ENCODE measurements at places on chromosomes 16 and 17.

- DNase-seq = no peak
Observed at GRCh38 chr16:59573528-59574271, 839.6 kb upstream of the GOT2 start.

DNA sequence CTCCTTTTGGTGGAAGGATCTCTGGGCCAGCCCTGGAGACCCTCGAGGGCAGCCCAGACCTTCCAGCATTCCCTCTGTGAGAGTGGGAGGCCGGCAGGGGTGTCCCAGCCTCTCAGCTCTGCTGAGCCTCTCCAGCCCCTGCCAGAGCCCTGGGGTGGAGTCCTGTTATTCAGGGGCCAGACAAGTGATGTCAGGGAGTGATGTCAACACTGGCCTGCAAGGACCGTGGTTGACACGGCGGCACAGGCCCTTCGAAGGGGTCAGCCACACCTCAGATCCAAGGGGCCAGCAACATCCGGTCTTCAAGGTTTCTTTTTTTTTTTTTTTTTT, 231.2 kb downstream of the KATNIP start:
- DNase-seq = no peak

- no peak for DNase-seq
Observed at GRCh38 chr16:82993926-82994325, 367.2 kb downstream of the CDH13 start.

DNA sequence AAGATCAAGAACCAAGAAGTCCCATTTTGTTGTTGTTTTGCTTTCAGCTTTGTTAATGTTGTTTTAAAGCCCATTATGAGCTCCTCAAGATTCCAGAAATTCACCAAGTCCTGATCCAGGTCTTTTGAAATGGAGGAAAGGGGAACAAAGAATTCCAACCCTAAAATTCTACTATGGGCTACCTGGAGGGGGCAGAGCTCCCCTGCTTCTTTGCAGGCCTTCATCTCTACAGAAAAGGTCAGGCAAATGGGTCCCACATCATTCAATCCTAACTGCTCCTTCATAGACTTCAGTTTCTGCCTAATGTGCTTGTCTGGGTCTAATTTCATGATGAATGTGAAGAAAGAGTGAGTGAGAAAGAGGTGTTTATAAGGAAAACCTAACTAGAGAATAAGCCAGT, 375.5 kb downstream of the TOX3 start:
- no peak for DNase-seq

GRCh38 chr16:85296859-85297660, 184.8 kb upstream of the CIBAR2 start:
- peak; percentile 72 for DNase-seq

DNA sequence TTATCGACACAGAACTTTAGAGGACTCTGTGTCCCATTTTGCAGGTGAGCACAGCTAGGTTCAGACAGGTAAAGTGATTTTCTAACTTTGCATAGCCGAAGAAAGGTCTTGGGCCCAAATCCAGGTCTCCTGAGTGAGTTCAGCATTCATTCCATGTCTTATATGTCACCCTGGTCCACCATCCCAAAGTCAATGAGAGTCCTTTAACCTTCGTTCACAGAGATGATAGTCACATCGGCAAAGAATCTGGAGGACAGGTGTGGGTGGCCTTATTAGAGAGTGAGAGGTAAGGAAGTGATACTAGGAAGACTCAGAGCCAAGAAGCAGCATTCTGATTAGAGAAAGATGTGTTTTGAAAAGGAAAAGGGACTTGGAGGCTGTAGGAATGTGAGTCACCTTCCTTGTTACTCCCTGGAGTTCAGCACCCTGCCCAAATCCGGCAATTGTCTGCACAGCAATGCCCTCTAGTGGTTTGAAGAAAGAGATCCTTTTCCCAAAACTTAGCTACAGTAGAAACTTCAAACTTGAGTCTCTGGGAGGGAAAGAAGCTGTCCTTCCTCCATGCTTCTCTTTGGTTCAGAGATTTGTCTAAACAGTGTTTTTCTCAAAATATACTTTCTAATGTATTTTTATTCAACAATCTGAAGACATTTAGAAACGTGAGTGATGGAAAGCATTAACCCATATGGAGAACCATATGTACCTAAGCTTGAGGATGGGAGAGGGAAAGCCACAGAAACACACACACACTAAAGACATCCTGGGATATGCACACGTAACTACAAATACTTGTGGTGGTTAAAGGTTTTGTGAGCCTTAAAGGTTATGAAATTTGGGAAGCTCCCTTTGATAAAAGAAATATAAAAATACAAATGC, 96.4 kb upstream of the SHISA6 start:
- peak; percentile 13 for DNase-seq

GRCh38 chr16:49928176-49929041, 72.5 kb upstream of the ZNF423 start:
- DNase-seq = no peak

DNA sequence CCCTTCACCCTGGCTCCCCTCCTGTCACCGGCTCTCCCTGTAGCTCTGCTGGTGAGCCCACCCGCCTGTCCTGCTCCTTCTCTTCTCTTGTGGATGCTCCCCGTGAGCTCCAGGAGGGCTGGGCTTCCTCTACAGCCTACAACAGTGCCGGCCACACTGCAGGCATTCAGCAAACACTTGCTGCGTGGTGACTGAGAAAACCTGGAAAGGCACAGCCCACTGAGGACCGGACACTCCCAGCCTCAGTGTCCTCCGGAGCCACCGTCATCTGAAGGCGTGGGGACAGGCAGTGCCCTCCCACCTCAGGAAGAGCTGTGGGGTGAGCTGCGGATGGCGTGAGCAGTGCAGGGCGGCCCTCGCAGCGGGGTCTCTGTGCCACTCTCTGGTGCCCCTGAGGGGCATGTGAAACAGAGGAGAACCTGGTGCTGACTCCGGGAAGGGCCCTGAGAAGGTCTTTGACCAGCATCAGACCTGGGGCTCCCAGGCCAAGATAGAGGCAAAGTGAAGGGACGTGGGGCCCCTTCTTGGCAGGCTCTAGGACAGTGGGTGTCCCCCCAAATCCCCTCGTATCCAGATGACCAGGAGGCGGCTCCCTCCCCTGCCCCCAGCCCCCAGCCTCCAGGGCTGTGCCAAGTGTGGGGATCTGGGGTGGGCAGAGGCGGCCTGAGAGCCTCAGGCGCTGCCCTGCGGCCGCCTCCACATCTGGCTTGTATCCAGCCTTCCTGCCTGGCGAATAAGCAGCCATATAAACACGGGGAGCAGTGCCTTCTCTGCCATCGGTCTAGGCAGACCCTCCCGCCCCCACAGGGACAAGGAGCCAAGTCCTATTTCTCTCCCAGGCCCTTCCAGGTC, 44.0 kb upstream of the PABPN1L start:
- no peak for DNase-seq

GRCh38 chr16:81514041-81514559, 69.5 kb downstream of the CMIP start:
- DNase-seq = no peak

DNA sequence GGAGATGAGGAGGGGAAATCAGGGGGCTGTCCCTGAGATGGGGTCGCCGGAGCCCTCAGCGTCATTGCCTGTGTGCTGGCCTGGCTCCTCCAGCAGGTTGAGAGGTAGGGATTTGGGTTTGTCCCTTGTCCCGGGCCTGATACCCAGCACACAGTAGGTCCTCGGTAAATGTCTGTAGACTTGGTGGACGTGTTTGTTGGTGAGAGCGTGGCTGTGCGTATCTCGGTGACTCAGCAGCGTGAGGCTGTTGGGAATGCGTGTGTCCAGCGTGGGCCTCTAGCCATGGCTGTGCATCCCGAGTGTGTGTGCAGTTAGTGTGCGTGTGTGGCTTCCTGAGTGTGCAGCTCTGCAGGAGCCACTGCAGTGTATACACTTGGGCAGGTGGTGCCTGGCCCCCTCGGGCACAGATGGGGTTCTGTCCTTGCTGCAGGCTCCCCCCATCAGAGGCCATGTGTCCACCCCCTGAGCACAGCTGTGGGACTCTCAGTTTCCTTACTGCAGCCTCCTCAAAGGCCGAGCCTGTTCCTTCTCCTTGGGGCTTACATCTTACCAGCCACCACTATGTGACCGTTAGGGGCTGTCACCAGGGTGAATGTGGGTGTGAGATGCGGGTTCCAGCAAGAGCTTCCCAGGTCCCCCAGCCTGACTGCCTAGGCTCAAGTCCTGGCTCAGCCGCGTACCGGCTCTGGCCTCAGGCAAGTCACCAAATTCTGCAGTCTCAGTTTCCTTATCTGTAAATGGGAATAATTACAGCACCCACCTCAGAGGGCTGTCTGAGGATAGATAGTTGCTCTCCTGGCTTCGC, 5.7 kb downstream of the NECAB2 start:
- no peak for DNase-seq

- peak; percentile 78 for DNase-seq
Observed at GRCh38 chr17:74282587-74283370, 8.7 kb downstream of the DNAI2 start.

GRCh38 chr17:47999582-47999981, 28.7 kb downstream of the CDK5RAP3 start:
- DNase-seq = peak; percentile 18

DNA sequence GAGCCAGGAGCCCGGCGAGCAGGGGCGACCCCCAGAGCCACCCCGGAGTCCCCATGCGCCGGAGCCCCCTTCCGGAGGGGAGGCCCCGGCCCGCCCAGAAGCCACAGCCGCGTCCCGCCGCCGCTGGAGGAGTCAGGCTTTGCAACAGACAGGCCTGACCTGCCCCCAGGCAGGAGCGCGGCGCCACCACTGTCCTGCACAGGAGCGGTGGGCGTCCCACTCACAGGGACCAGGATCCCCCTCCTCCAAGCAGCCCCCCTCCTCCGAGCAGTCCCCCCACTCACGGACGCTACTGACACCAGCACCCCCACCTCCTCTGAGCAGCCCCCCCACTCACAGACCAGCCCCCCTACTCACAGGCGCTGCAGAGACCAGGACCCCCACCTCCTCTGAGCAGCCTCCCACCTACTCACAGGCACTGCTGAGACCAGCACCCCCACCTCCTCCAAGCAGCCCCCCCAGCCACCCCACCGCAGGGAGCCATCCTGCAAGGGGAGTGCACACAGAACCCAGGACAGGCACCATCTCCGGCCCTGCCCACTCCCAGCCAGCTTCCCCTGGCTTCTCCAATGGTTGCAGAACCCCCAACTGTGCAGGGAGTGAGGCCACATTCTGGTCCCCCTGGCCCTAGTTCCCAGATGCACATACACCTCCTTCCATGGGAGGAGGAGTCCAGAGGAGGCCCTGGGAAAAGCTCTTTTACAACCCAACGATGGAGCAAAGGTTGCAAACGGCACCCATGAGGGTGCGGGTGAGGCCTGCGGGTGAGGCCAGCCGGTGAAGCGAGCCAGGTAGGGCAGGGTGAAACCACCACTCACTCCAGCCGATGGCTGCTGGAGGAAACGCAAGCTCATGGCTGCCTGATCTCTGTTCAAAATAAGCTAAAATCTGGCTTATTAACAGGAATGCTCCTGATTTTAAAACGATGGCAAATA, 69.9 kb downstream of the ABR start:
- peak; percentile 67 for DNase-seq

DNA sequence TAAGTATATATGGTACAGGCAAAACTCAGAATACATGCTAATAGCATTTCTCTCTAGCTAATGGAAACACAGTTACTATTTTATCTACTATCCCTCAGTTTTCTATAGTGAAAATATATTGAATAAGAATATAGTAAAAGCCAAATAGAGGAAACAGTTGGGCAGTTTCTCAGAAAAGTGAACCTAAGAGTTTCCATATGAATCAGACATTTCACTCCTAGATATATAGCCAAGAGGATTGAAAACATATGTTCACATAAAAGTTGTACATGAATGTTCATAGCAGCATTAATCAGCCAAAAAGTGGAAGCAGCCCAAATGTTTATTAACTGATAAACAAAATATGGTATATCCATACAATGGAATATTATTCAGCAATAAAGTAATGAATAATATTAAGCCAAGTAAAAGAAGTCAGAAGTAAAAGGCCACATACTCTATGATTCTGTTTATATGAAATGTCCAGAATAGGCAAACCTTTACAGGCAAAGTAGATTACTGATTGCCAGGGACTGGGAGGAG, 134.6 kb downstream of the CYB561 start:
- DNase-seq = no peak

DNA sequence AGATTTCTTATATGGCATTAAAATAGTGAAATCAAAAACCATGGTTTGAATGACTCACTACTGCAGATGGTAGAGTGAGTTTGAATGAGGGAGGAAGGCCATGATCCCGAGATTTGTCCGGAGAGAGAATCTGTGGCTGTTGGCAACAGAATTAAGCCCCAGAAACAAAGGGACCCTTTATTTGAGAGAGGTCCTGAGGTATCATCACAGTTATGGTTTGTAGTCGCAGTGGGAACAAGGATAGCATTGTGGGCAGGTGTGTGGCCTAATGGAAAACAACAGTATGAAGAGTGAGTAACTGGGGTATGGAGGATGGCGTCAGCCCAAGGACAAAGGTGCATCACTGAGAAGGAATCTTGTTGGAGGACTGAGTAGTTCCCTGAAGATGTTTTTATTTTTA, 8.5 kb upstream of the ZFP3 start:
- no peak for DNase-seq

DNA sequence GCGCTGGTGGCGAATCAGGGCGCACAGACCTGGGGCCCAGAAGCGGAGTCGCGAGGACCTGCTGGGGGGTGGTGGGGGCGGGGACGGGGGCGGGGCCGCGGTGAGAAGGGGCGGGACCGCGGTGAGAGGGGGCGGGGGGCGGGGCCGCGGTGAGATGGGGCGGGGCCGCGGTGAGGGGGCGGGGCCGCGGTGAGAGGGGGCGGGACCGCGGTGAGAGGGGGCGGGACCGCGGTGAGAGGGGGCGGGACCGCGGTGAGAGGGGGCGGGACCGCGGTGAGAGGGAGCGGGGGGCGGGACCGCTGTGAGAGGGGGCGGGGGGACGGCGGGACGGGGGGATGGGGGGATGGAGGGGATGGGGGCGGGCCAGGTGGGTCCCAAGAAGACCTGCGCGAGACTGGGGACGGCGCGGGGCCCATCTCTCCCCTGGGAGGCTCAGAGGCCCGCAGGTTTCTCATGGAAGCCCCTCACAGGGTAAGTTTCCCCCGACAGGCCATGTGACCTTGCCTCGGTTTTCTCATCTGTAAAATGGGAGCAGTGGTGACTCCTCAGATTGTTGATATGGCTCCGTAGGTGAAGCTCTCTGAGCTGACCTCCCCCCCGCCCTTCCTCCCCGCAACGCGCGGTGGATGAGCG, 28.6 kb upstream of the DBNDD1 start:
- no peak for DNase-seq

GRCh38 chr17:38448208-38448771, 20.0 kb downstream of the ARHGAP23 start:
- DNase-seq = no peak

DNA sequence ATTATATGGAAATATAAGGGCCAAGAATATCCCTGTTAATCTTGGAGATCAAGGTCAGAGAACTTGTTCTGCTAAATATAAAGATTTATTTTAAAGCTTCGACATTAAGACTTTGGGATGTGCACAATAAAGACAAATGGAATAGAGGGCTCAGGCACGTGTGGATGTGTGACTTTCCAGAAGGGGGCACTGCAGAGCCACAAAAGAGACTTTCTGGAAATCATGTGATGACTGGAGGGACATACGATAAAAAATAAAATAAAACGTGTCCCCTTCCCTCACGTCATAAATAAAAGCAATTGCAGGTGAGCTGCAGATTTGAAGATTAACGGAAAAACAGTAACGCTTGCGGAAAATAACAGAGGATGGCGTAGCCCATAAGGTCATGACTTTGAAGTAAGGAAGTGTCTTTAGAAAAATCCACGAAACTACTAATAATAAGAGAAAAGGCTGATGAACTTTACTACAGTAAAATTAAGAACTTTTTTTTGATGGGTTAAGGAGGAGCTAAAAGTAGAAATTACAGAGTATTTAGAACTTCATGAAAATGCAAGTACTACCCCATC, 9.4 kb upstream of the ENGASE start:
- DNase-seq = peak; percentile 74

- no peak for DNase-seq
Observed at GRCh38 chr16:14289692-14290340, 218.7 kb downstream of the MRTFB start.

- no peak for DNase-seq
Observed at GRCh38 chr17:62791767-62792446, 16.2 kb downstream of the MARCHF10 start.
